Memory B cell (primary cell): ENCODE measurements at places on chromosomes 13 and 19.

- no peak for DNase-seq
Observed at GRCh38 chr13:113126265-113127150, 3.9 kb downstream of the F10 start.

GRCh38 chr19:21147540-21147939 is 5.7 kb downstream of the ZNF431 start:
- DNase-seq, result no peak

DNA sequence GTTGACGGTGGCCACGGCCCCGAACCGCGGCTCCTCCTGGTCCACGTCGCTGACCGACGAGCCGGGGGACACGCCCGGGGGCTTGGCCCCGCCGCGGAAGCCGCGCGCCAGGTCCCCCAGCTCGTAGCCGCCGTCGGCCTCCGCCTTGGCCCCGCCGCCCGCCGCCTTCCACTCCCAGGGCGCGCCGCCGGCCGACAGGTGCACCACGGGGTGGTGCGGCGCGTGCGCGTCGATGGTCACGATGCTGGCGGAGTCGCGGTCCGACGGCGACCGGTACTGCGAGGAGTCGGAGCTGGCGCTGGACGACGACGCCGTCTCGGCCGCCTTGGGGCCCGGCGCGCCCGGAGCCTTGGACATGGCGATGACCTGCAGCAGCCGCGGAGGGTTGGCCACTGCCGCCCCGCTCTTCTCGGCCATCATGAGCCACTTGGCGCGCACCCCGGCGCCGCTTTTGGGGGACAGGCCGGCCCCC is 9.0 kb downstream of the PLPPR3 start:
- DNase-seq, result no peak

DNA sequence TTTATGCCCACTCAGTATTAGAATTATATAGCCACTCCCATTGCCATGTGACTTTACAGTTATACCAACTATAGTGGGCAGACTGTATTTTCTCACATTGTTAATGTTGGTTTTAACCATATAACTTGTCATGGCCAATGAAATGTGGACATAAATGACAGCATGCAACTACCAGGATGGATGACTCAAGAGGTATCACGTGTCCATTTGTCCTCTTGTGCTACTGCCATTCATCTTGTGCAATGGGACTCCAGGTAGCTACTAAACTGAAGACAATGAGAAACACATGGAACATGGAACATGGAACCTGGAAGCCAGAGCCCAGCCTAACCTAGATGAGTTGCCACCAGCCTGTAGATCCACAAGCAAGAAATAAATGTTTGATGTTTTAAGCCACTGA is 242.7 kb upstream of the IPO5 start:
- DNase-seq, result no peak

- no peak for DNase-seq
Observed at GRCh38 chr13:65940720-65941119, 1289.4 kb downstream of the PCDH9 start.
